ENCODE measurements at places on chromosomes 7 and 10.

DNA sequence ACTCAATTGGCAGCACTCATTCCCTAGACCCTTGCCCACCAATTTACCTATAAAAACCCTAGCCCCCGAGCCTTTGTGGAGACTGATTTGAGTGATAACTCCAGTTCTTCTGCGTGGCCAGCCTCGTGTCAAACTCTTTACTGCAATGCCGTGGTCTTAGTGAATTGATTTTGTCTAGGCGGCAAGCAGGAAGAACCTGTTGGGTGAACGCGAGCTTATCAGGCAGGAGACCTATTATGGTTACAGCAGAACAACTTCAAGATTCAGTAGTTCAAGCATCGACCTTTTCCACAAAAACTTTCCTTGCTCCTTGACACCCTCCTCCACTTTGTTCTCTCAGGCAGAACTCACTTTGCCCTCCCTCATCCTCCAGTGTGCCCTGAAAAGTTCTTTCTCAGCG is 12.2 kb downstream of the SSMEM1 start:
- no peak for DNase-seq

DNA sequence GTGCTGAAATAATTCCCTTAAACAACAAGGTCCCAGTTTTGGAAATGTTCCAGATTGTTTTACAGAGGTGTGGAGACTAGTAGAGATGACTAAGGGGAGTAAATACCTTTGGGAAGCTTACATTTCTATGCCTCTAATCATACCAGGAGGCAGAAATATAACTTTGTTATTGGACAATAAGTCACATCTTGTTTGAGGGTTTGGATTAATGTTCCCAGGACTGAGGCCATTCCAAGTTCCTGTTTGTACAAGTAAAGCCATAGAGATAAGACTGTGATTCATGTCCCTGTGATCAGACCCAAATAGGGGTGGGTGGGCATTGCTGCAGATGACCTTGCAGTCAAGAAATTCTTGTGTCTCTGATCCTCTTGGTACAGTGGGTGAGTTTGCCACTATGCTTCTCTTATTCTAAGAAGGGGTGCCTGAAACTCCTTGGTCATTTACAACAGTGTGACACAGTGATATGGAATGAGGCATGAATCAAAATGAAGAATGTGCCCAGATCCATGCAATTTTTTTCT is 508.3 kb downstream of the SORCS3 start:
- no peak for DNase-seq

- no peak for DNase-seq
Observed at GRCh38 chr10:129096065-129096984, 370.7 kb upstream of the MGMT start.

GRCh38 chr10:6399231-6399741 is 180.8 kb downstream of the PRKCQ start:
- DNase-seq = no peak

DNA sequence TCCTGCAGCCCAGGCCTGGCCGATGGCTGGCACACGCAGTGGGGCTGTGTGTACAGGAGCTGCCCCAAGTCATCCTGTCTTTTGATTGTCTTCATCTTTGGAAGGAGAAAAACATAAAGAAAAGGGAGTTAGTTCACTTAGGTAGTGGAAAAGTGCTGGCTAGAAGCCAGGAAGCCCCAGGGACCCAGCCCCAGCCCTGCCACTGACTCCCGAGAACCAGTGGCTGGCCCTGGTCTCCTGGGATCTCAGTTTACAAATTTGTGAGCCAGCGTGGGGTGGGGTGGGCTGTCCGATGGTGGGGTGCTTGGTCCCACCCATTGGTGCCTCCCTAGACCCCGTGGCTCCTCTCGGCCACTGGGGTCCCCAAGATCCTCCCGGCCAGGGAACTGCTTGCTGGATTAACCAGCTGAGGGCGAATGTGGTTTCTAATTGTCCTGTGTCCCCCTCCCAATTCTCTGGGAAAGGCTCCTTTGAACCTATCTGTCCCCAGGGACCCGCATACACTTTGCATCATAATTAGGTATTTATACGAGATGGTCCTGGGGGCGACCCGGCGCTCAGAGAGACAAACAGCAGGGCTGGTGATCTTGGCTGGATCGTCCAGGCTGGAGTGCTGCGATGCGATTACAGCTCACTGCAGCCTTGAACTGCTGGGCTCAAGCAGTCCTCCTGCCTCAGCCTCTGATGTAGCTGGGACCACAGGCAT is 16.3 kb upstream of the CHST12 start:
- DNase-seq = no peak

- DNase-seq = no peak
Observed at GRCh38 chr7:80642871-80643270, 4.4 kb downstream of the CD36 start.

DNA sequence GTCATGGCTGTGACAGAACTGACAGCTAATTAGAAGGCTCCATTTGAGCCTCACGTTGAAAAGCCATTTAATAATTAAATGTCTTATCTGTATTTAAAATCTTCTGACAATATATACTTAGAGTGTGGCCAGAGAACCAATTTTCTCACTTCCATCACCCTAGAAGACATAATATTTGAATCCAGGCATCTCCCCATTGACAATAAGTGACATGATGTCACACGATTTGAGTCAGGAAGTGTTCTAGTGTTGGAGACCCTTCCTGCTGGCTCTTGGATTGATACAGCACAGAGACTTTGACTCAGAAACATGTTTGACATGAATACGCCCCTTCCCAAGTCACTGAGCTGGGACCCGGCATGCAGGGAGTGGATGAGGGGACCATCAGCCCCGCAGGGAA is 85.9 kb downstream of the SLIT1 start:
- no peak for DNase-seq

- no peak for DNase-seq
Observed at GRCh38 chr7:45147858-45148652, 9.5 kb upstream of the RAMP3 start.

DNA sequence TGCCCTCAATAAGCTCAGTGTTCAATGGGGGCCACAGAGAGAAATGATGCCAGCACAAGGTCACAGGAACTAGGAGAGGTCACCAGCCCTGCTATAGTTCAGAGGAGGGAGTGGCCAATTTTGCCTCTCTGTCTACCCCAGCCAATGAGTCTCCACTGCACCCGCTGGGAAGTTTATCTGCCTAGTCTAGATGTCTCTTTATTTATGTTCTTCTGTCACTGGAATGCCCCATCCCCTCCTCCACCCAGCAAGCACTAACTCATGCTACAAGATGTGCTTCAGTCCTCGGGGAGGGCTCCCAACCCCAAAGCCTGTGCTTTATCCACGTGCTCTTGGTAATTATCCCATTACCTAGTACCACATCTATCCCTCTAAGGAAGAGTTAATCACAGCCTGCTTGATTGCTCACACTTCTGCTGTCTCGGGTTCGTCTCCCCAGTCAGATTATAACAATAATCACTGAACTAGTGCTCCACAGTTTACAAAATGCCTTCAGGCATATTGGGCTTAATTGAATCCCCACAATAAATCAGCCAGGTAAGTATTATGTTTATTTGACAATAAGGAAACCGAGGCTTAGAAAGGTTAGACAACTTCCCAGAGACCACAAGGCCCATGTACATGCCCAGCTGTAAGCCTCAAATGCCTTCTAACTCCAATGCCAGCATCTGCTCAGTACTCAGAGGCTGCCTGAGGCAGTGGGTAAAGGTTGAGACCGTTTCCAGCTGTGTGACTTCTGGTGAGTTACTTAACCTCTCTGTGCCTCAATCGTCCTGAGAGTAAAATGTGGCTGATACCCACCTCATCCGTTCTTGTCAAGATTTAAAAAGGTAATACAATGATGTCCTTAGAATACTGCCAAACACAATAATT is 3.9 kb downstream of the HIP1 start:
- no peak for DNase-seq

- no peak for DNase-seq
Observed at GRCh38 chr10:117619223-117619622, 76.7 kb downstream of the EMX2 start.
